Astrocyte of the spinal cord (primary cell): ENCODE measurements at places on chromosomes 1 and 21.

DNA sequence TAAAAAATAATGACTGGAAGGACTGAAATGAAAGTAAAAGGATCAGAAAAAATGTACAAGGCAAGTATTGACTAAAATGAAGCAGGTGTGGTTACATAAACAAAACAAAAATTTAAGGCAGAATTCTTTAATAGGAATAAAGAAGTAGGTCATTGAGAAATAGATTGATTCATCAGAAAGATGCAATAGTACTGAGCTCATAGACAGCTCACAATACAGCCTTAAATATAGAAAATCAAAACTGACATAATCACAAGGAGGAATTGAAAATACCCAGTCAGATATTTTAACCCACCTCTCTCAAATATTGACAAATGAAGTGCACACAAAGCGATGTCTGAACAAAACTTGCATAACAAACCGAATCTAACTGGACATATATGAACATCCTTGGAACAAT is 366.8 kb upstream of the DPYD start:
- DNase-seq: no peak

DNA sequence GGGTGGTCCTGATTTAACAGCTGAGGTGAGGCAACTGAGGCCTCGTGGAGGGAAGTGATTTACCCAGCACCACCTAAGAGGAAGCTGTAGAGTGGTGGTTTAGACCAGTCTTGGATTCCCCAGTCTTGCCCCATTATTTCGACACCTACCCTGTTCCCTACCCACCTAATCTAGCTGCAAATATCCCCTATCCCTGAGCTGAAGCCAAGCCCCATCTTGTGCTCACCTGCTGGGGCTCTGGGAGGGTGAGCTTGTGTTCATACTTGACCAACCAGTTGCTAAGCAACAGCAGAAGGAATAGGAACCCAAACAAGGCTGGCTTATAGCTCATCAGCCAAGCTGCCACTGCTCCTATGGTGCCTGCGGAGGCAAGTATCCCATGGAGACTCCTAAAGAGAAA is 2.0 kb downstream of the TEX46 start:
- DNase-seq: peak; percentile 26

- peak; percentile 92 for DNase-seq
Measured at GRCh38 chr1:227776331-227776771, 39.1 kb upstream of the PRSS38 start.

DNA sequence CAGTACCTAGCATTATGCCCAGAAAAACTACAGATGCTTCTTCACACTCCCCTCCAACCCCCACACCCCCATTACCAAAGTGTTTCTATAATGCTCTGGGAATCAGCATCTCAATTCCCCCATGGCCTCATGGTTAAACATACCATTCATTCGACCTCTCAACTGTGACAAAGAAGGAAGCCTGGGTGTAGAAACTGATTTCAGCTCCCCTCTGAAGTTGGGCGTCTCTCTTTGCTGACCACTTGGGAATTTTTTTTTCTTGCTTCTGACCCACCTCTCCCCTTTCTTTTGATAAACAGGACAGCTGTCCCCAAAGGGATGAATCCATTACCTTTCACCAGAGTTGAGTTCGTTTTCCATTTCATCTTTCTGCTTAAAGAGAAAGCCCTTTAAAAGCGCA is 116.4 kb upstream of the HOOK1 start:
- no peak for DNase-seq

- no peak for DNase-seq
Measured at GRCh38 chr1:233777566-233777965, 126.9 kb upstream of the SLC35F3 start.

DNA sequence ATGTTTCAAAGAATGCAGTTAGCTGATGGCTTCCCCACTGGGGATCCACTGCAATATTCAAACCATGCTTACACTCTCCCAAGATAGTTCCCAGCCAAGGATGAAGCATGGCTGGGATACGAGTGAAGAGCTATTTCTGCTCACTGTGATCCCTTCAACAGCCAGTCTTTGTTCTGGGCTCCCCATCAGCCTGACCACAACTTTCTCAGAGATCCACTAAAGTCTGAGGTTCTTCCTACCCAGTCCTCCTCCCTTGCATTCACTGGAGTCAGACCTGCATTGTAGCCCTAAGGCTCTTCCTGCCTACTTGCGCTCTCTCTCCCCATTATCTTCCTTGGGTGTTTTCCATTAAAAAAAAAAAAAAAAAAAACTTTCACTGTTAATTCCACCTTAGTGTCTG is 101.4 kb downstream of the TTLL7 start:
- DNase-seq: no peak

DNA sequence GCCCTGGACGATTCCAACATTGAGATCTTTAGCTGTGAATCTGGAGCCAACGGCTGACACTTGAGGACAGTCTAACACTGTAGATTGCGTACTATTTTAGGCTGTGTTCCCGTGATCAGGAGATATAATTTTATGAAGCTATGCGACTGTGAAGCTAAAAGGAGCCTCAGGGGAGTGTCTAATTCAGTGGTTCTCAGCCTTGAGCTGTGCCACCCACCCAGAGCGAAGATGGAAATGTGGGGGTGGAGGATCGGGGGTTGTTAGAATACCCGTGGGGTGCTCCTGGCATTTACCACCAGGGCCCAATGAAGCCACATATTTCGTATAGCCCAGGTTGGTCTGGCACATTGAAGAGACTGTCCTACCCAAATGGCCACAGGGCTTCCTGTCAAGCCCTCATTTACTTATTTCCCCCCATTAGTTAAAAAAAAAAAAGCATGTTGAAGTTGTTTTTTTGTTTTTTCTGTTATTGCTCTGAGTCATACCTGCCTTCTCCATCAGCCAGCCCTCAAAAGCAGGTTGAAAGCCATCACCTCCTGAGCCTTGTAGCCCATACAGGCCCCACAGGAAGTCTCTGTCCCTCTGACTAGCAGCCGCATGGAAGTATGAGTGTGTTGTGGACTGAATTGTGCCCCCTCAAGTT is 141.7 kb downstream of the GALNT2 start:
- DNase-seq: no peak

GRCh38 chr1:24535021-24535424 is 20.9 kb upstream of the NCMAP start:
- no peak for DNase-seq

DNA sequence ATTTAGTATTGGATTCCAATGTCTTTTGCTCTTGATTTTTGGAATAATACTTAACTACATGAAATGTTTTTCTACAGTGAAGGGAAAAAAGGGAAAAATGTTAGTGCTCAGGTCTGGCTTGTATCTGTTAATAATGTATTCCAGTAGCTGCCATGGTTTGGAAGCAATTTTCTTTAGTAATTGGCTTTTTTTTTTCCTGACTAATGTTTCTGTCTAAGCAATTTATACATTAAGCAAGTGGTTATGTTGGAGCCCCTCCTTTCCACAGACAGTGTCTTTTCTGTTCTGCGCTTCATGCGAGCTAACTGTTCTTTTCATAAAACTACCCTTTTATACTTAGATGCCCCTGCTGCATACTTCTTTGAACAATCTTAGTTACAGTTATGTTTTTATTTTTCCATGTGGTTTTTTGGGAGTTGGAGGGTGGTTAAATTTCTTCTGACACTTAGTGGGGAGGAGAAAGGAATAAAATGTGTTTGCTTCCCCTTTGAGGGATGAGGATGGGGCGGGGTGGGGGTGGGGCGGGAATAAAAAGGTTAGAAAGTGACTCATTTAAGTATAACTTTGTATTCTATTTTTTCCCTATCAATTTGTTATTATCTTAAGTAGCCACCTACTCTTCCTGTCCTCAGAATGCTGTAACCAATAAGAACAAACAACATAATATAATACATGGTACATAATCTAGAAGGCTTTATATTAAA is 83.1 kb downstream of the CLIC4 start:
- DNase-seq: no peak

DNA sequence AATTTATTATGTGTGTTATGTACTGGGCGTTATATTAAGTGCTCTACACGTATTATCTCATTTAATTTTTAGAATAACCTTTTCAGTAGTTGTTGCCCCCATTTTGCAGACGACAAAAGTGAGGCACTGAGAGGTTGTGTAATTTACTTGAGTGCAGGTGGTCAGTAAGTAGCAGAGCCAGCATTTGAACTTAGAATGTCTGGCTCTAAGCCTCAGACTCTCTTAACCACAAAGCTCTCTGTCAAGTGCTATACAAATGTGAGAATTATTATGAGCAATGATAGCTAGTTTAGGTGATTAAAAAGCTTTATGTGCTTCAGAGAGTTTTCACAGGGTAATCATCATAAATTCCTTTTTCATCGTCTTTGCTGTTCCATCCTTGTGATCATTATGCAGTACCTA is 96.3 kb upstream of the UBE2U start:
- DNase-seq: no peak

- no peak for DNase-seq
Measured at GRCh38 chr1:185775501-185775900, 41.3 kb downstream of the HMCN1 start.

GRCh38 chr1:40161888-40162397 is 756 bp downstream of the RLF start:
- no peak for DNase-seq

DNA sequence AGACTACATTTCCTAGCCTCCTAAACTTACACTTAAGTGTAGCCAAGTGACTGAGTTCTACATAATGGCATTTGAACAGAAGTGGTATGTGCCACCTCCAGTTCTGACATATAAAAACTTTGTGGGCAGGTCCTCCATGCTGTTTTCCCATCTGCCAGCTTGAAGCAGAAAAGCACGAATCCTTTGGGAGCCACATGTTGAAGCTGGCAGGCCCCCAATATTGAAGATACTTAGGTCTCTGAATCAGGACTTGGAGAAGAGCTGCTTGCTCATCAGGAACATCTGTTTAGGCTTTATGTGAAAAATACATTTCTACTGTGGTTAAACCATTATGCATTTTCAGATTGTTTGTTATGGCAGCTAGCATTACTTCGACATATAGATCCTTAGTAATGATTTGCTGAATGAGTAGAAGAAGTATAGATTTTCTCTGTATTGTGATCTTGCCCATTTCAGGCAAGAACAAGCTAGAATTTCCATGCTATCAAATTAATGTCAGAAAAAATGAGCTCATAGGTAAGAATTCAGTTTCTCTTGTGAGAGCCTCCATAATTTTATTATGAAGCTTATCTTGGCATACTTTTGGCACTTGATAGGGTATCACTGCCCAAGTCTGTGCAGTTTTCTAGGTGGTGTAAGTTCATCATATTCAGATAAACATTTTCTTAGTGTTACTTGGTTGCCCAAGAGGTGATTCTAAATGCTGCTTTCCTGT is 68.4 kb downstream of the GDAP2 start:
- peak; percentile 28 for DNase-seq

DNA sequence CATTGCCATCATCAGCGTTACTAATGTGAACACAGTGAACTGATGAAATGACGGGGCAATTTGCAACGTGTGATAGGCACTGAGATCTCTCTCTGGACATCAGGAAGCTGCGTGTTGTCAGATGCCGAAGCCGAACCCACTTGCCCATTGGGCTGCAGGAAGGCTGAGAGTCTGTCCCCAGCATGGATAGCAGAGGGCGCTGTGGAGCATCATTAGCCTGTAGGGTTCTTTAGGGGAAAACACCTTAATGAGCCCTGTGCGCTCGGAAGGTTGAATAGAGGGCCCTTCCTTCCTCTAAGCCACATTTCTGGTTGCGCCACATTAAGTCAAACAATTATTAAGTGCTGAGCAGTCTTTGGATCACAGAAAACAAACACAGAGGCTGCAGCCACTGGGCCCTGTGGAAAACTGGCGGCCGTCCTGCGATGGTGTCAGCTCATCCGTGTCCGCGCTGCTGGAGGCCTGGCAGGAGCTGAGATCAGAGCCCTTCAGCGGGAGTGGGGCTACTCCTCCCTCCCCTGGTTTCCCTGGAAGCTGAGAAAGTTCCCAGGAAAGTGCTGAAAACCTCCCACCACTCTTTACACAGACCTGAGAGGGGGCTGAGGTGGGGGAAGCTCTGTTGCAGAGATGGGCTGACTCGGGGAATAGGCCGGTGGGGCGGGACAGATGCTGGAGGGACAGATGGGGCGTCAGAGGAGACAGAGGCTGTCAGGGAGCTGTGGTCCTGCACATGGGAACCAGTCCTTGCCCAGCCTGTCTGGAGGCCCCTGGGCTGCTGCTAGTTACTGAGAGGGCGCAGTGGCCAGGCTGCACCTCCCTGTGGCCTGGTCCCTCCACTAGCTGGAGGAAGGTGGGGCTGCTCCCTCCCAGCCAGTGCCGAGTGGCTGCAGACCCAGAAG is 12.7 kb downstream of the TFF2 start:
- peak; percentile 29 for DNase-seq

- DNase-seq: no peak
Measured at GRCh38 chr1:217953922-217954321, 322.8 kb downstream of the SPATA17 start.

DNA sequence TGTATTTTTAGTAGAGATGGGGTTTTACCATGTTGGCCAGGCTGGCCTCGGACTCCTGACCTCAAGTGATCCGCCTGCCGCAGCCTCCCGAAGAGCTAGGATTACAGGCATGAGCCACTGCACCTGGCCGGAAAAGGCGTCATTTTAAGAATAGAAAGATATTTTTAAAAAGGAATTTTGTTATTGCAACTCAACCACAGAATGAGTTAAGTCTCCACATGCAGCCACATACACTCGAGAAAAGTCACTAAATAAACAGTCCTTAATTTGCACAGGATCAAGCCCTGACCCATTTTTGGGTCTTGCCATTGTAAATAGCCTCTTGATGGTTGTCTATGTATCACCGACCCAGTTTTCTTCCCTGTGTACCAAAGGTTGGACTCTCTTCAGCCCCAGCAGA is 85.5 kb downstream of the FBXO2 start:
- DNase-seq: peak; percentile 49

DNA sequence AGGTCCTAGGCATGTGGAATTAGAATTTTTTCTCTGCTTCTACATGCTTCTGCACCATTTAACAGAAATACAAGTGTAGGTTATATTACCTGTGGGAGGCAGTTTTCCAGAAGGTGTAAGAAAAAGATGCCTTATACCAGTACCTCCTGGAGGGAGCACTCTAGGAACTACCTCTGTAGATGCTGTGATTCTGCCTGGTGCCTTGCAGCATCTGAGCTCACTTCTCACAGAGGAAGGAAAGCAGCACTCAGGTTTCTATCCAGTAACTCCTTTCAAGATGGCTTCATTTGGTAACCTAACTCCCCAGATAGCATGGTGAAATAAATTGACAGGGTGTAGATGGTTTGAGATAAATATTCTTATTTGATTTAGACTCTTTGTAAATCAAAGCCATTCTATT is 50.3 kb downstream of the GIPC2 start:
- no peak for DNase-seq

GRCh38 chr1:232992227-232992626 is 41.8 kb downstream of the NTPCR start:
- no peak for DNase-seq

DNA sequence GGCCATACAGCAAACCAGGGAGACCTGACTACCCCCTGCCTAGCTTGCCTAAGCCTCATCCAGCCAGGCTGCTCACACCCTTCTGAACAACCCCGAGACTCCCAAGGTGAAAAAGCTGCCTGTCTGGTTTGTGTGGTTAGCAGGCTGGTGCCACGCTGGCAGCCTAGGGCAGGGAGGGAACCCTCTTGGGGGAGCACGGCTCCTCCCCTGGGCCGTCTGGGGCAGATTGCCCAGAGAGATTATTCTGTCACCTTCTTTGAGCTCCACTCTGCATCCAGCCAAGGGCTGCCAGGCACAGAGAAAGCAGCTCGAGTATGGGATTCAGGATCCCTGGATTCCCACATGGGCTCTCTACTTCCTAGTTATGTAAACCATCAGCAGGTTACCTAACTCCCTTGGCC is 27.5 kb upstream of the TCEA3 start:
- DNase-seq: no peak

GRCh38 chr1:236773919-236774318 is 21.2 kb upstream of the MTR start:
- DNase-seq: no peak

GRCh38 chr1:219566951-219567947 is 45.7 kb downstream of the ZC3H11B start:
- DNase-seq: peak; percentile 71
